ENCODE measurements at places on chromosomes 7 and 10. TPM values are rescaled to one million over a fixed set of nuclear protein-coding genes. Genes with fewer than 3 reads are reported as not detected.
A peak's percentile ranks its signal among the peaks of the same experiment; 100 is the strongest.

GRCh38 chr7:22481726-22482125 lies 18.3 kb downstream of the STEAP1B start:
- no peak for ATAC-seq

- ATAC-seq: peak; percentile 39
Observed at GRCh38 chr7:135147341-135147898, 452 bp upstream of the TMEM140 start.

GRCh38 chr10:1545524-1545923 lies 191.8 kb downstream of the ADARB2 start:
- no peak for ATAC-seq

DNA sequence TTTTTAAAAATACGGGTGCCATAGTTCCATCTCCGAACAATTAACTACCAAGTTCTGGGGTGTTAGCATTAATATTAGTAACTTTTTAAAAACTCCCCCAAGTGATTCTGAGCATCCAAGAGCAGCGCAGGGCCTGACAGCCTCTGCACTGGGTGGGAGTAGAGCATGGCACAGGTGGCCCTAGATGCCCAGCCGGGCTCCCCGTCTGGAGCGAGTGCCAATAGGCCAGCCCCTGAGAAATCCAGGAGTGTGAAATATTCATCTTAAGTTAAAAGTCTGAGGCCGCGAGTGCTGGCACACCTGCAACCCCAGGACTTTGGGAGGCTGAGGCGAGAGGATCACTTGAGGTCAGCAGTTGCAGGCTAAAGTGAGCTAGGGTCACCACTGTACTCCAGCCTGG lies 16.2 kb downstream of the FAM107B start:
- ATAC-seq: no peak

DNA sequence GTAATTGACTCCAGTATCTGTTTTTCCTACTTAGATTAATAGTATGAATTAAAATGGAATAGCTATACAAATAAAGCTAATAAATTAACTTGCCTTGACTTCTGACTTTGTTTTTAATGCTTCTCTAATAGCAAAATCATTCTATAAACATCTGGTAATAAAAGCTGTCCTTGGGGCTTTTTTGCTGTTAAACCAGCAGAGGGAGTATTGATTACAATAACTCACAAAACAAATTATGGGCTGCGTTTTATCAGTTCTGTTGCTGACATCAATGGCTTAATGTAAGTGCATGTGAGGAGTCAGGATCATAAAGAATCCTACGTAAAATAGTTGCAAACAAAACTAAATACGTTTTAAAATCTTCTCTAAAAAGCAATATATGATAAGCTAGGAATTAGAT lies 667.8 kb downstream of the PCDH15 start:
- no peak for ATAC-seq

- peak; percentile 24 for ATAC-seq
Observed at GRCh38 chr10:110044681-110045080, 36.9 kb downstream of the ADD3 start.

The PRSS37 gene
- not detected for total RNA-seq

The NEURL1 gene
- 2.1 TPM for total RNA-seq

The CYP3A5 gene
- total RNA-seq: not detected

The ADAM12 gene
- 8.4 TPM for total RNA-seq

All from activated T-helper 17 cell treated with anti-CD3 and anti-CD28 coated beads, Interleukin-2, amount 50 U/mL, for 72 hours (primary cell).